Sigmoid colon (tissue), 7 donors: ENCODE measurements at places on chromosomes 6 and 20. TPM values are rescaled to one million over a fixed set of nuclear protein-coding genes. Genes with fewer than 3 reads are reported as not detected.

SPATA25 gene
- 1.8 TPM for total RNA-seq

LY6G5C gene
- total RNA-seq, result 1.1 TPM

KCNB1 gene
- total RNA-seq, result 17.4 TPM

RPS6KA2 gene
- total RNA-seq, result 30.3 TPM

LRFN2 gene
- total RNA-seq, result not detected

SLC4A11 gene
- not detected for total RNA-seq

RFX6 gene
- total RNA-seq, result not detected

PRL gene
- not detected for total RNA-seq

MMP24 gene
- 1.1 TPM for total RNA-seq

PRR18 gene
- not detected for total RNA-seq

PDYN gene
- not detected for total RNA-seq

C6orf132 gene
- total RNA-seq, result 0.71 TPM

COL20A1 gene
- not detected for total RNA-seq

CDYL gene
- total RNA-seq, result 44.3 TPM

THBD gene
- total RNA-seq, result 26.6 TPM

RPS18 gene
- 4,810 TPM for total RNA-seq

SNAI1 gene
- total RNA-seq, result 2.6 TPM

KIFC1 gene
- total RNA-seq, result 5.5 TPM

CRISP3 gene
- not detected for total RNA-seq

DPM1 gene
- total RNA-seq, result 94.6 TPM

FAM209B gene
- not detected for total RNA-seq

GNMT gene
- total RNA-seq, result 0.54 TPM

SOX12 gene
- total RNA-seq, result 5.4 TPM

SAMD3 gene
- total RNA-seq, result not detected

FAM50B gene
- 16.1 TPM for total RNA-seq

TRIM26 gene
- total RNA-seq, result 42.5 TPM

PNPLA1 gene
- total RNA-seq, result not detected

CNKSR3 gene
- 12.8 TPM for total RNA-seq

ZDHHC14 gene
- total RNA-seq, result 11.5 TPM

ARFGEF3 gene
- total RNA-seq, result 1.5 TPM

CAP2 gene
- 53.6 TPM for total RNA-seq

BTN1A1 gene
- total RNA-seq, result not detected

GTSF1L gene
- total RNA-seq, result not detected

UTRN gene
- total RNA-seq, result 94.6 TPM

AVP gene
- not detected for total RNA-seq

KCNG1 gene
- 1.7 TPM for total RNA-seq
